Upper lobe of right lung (tissue), 1 donor: ENCODE measurements at places on chromosomes 2 and 18. TPM values are rescaled to one million over a fixed set of nuclear protein-coding genes. Genes with fewer than 3 reads are reported as not detected.

OSR1 gene
- 9.7 TPM for total RNA-seq

GREB1 gene
- total RNA-seq: 0.90 TPM

EFHD1 gene
- total RNA-seq: 10.7 TPM

STARD6 gene
- not detected for total RNA-seq

COBLL1 gene
- total RNA-seq: 95.3 TPM

GALNT5 gene
- total RNA-seq: 40.2 TPM

BCL11A gene
- 10.3 TPM for total RNA-seq

- no peak for DNase-seq
- H3K27ac ChIP-seq: no peak overlapping the region
- H3K36me3 ChIP-seq: no peaks in the 10 kb centered on the region
- H3K27me3 ChIP-seq: no peaks in the 10 kb centered on the region
- H3K4me1 ChIP-seq: no peaks in the 10 kb centered on the region
- no peak overlapping the region for H3K4me3 ChIP-seq
These were observed 95.7 kb downstream of the MYCN start for GRCh38 chr2:16035747-16036745.

DNA sequence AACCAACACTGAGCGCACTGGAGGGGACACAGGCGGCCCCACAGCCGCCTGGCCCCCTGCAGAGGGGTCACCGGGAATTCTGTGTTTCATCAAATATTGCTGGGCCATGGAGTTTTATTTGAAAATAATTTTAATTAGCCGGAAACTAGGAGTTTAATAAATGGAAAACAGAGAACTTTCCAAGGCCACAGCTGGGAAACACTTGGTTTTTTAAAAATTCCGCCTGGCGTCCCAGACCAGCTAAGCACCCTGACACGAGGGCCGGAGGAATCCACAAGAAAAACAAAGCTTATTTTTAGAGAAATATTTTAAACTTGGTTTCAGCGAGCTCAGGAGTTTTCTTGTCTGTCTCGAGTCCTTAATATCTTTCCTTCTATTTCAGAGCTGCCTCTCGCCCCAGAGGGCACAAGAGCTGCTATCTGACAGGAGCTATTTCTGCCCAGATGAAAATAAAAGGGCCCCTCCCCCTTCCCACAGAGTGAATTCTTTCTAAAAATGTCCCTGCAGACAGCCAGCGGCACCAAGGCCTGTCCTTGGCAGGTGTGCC lies 8.2 kb downstream of the ZFP36L2 start:
- no peak for DNase-seq
- peaks cover 19% of the 10 kb centered on the region for H3K36me3 ChIP-seq
- H3K4me3 ChIP-seq: peak overlapping the region; percentile 34
- H3K27me3 ChIP-seq: no peaks in the 10 kb centered on the region

DNA sequence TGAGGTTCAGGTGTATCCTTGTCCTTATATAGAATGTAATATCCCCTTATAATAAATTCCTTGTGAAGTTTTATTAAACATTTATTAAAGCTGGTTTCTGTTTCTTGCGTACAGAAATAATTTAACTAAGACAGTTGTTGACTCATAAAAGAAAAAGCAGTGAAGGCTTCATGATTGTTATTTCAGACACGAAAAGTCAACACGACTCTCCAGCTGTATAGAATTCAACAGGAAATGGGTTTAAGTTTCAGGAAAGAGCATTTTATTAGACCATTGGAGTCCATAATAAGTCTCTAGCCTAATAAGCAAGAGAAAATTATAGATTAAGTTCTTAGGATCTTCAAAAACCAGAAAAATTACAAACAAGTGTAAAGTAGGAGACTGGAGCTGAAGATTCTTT lies 62.2 kb downstream of the KCNE4 start:
- no peak overlapping the region for H3K4me3 ChIP-seq
- no peak for DNase-seq
- no peak overlapping the region for H3K27ac ChIP-seq
- H3K36me3 ChIP-seq: no peaks in the 10 kb centered on the region

- no peaks in the 10 kb centered on the region for H3K36me3 ChIP-seq
- no peaks in the 10 kb centered on the region for H3K27me3 ChIP-seq
- no peaks in the 10 kb centered on the region for H3K4me1 ChIP-seq
- no peak overlapping the region for H3K27ac ChIP-seq
- H3K4me3 ChIP-seq: no peak overlapping the region
- peak; percentile 46 for DNase-seq
These were observed 24.0 kb upstream of the SULT1C3 start for GRCh38 chr2:108215794-108216211.

DNA sequence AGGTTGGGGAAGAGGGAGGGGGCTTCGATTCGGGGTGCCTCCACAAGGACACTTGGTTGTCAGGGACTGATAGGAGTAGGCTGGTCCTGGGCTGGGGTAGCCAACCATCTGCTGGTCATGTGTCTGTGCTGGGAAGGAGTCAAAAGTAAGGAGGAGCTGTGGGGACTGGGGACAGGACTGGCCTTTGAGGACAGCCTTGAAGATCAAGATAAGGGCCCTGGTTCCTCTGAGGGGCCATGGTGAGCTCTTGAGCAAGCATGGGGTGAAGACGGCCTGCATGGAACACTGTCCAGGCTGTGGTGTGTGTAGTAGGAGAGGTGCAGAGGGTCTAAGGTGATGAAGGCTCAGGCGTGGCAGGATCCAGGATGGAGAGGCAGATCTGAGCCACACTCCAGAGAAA lies 1.7 kb downstream of the CYP27A1 start:
- no peaks in the 10 kb centered on the region for H3K27me3 ChIP-seq
- H3K4me1 ChIP-seq: peaks cover 8% of the 10 kb centered on the region
- H3K27ac ChIP-seq: peak overlapping the region; percentile 89
- peak overlapping the region; percentile 72 for H3K4me3 ChIP-seq

DNA sequence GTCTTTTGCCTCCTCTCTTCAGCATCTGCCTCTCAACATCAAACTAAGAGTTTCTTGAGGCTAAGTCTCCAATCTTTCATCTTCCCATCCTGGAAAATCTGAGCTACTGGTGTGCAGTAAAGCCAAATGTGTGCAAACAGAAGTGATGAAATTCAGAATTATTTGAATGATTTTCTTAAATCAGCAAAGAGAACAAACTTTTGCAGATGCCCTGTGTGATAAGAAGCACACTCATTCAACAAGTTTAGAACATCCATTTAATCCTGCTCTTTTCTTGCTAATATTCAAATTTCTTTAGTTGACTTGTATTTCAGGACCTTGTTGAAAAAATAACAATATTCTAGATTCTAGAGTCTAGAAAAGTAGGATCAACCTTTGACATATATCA lies 1374.9 kb upstream of the CELF4 start:
- no peak for DNase-seq
- H3K27ac ChIP-seq: no peak overlapping the region
- H3K27me3 ChIP-seq: no peaks in the 10 kb centered on the region
- no peak overlapping the region for H3K4me3 ChIP-seq
- H3K4me1 ChIP-seq: no peaks in the 10 kb centered on the region

GRCh38 chr2:218331745-218332144 lies 24.9 kb upstream of the CATIP start:
- no peaks in the 10 kb centered on the region for H3K36me3 ChIP-seq
- H3K27ac ChIP-seq: no peak overlapping the region
- H3K27me3 ChIP-seq: no peaks in the 10 kb centered on the region
- no peak overlapping the region for H3K4me3 ChIP-seq
- DNase-seq: no peak

DNA sequence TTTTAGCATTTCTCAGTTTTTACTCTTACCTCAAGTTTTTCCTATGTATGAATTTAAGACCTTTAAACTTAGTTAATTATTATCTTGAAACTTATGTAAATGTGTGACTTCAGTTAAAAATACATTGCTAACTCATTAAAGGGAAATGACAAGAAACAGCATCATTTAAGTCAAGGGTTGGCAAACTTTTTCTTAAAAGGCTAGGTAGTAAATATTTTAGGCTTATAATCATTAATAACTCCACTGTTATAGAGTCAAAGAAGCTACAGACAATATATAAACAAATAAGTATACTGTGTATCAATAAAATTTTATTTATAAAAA lies 259.7 kb upstream of the RBMS1 start:
- no peaks in the 10 kb centered on the region for H3K27me3 ChIP-seq
- peaks cover 3% of the 10 kb centered on the region for H3K4me1 ChIP-seq
- H3K27ac ChIP-seq: no peak overlapping the region
- no peaks in the 10 kb centered on the region for H3K36me3 ChIP-seq
- DNase-seq: no peak

DNA sequence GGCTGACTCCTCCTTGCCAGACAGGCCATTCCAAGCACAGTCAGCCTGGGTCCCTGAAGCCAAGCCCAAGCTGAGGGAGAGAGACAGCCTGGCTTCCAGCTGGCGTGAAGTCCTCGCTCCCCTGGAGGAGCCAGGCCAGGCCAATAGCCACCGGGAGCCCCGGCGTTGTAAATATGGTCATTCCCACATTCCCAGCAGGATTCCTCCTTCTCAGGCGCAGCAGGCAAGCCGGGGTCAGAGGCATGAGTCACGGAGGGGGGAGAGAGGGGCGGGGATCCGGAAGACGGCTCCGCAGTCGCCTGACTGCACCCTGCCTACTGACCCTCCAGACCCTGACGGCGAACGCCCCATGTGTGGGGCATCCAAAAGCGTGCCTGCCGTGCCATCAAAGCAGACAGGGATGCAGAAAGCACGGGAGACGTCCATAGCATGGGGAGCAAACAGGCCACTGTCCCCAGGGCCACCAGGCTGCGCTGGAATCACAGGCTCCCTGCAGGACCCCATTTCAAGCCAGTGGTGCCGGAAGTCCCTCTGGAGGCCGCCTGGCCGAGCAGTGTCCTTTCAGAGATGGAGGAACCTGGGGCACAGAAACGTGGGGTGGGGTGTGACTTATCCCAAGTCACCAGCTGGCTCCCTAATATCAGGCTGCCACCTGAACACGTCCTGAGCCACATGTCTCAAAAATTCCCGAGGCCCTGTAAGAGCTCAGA lies 48.2 kb downstream of the TWIST2 start:
- no peak overlapping the region for H3K27ac ChIP-seq
- H3K4me1 ChIP-seq: no peaks in the 10 kb centered on the region
- no peak overlapping the region for H3K4me3 ChIP-seq
- H3K27me3 ChIP-seq: no peaks in the 10 kb centered on the region
- DNase-seq: no peak

GRCh38 chr18:64807560-64807959 lies 658.7 kb upstream of the LINC00305 start:
- H3K27ac ChIP-seq: no peak overlapping the region
- DNase-seq: no peak
- no peaks in the 10 kb centered on the region for H3K36me3 ChIP-seq
- no peaks in the 10 kb centered on the region for H3K4me1 ChIP-seq
- H3K4me3 ChIP-seq: no peak overlapping the region

- no peak overlapping the region for H3K27ac ChIP-seq
- H3K4me3 ChIP-seq: no peak overlapping the region
- DNase-seq: no peak
- no peaks in the 10 kb centered on the region for H3K27me3 ChIP-seq
These were observed 42.1 kb upstream of the TTC39C start for GRCh38 chr18:23972453-23972852.

- H3K27ac ChIP-seq: no peak overlapping the region
- DNase-seq: no peak
- H3K4me1 ChIP-seq: peaks cover 5% of the 10 kb centered on the region
- no peak overlapping the region for H3K4me3 ChIP-seq
These were observed 49.7 kb downstream of the APOB start for GRCh38 chr2:20994130-20994529.

DNA sequence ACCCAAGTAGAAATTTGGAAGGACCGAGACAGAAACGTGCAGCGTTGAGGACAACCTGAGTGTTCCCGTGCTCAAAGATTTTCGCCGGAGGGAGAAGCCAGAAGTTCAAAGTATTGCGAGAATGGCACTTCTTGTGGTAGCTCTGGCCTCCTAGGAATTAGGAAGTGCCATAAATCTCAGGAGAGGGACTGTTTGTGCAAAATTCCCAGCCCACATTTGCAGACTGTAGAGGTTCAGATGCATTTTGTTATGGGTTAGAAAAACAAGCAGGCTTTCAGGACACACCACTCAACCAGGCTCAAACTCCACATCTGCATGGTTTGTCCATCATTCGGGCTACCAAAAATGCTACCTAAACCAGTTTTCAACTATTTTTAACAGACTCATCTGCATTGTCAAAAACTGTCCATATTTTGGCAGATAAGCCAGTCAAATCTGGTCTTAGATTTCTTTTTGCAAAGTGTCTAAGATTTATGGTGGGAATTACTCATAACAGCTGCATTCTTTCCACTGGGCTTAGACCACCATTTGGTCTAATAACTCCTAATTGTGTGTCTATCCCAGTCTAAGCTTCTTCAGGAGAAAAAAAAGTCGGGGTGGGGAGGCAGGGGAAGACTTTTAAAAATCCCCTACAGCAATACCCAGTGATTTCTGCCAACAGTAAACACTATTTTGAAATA lies 422.9 kb downstream of the ARHGAP15 start:
- no peaks in the 10 kb centered on the region for H3K27me3 ChIP-seq
- no peak overlapping the region for H3K4me3 ChIP-seq
- no peaks in the 10 kb centered on the region for H3K36me3 ChIP-seq
- DNase-seq: no peak
- H3K4me1 ChIP-seq: no peaks in the 10 kb centered on the region

- no peaks in the 10 kb centered on the region for H3K36me3 ChIP-seq
- no peak for DNase-seq
- H3K27ac ChIP-seq: no peak overlapping the region
- no peak overlapping the region for H3K4me3 ChIP-seq
These were observed 216.4 kb downstream of the AGAP1 start for GRCh38 chr2:235709969-235710879.

DNA sequence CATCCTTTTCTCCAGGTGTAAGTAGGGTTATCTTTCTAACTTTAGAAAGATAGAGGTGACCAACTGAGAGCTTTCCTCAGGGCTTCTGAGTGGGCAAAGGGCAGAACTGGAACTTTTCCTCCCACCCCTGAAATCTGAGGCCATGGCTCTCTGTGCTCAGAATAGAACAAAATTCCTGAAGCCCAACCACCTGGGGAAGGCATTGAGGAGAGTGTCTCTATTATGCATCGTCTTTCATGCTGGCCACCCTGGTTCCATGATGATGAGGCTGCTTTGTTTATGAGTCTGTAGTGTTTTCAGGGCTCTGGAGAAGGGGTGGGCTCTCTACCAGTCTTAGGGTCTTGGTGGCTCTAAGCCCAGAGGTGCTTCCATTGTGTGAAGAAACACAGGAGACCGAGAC lies 30.7 kb upstream of the IL1R1 start:
- no peak for DNase-seq
- no peaks in the 10 kb centered on the region for H3K36me3 ChIP-seq
- H3K27ac ChIP-seq: no peak overlapping the region
- H3K27me3 ChIP-seq: no peaks in the 10 kb centered on the region
- H3K4me1 ChIP-seq: peaks cover 46% of the 10 kb centered on the region

- no peaks in the 10 kb centered on the region for H3K4me1 ChIP-seq
- no peaks in the 10 kb centered on the region for H3K36me3 ChIP-seq
- no peak overlapping the region for H3K4me3 ChIP-seq
- no peak for DNase-seq
- no peaks in the 10 kb centered on the region for H3K27me3 ChIP-seq
These were observed 86.7 kb downstream of the VIT start for GRCh38 chr2:36783246-36783645.

- H3K27ac ChIP-seq: peak overlapping the region; percentile 24
- H3K27me3 ChIP-seq: no peaks in the 10 kb centered on the region
- H3K4me1 ChIP-seq: no peaks in the 10 kb centered on the region
- H3K4me3 ChIP-seq: no peak overlapping the region
- DNase-seq: no peak
These were observed 22.4 kb upstream of the SLC8A1 start for GRCh38 chr2:40474306-40474705.

- no peaks in the 10 kb centered on the region for H3K36me3 ChIP-seq
- peaks cover 100% of the 10 kb centered on the region for H3K27me3 ChIP-seq
- no peak overlapping the region for H3K4me3 ChIP-seq
- H3K4me1 ChIP-seq: peaks cover 30% of the 10 kb centered on the region
- DNase-seq: no peak
- H3K27ac ChIP-seq: no peak overlapping the region
These were observed 667 bp downstream of the SP9 start for GRCh38 chr2:174335254-174335987.
